ENCODE measurements at places on chromosomes 3 and 15.

DNA sequence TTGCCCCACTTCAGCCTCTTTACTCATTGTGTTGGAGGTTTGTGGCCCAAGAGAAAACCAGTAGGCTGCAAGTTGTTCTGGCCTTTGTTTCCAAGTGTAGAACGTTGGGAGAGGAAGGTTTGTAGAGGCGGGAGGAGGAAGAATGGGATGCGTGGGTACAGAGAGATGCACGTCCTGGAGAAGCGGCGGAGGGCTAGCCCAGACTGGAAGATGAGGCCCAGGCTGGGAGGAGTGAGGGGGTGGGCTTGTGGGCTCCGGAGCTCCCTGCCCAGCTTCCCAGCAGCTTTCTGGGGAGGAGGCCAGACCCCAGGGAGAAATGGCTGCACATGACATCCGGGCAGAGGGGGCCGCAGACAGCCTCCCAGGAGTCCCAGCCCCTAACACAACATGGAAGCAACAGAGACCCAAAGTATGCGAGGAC, 5.3 kb downstream of the PLA2G4F start:
- no peak for DNase-seq

DNA sequence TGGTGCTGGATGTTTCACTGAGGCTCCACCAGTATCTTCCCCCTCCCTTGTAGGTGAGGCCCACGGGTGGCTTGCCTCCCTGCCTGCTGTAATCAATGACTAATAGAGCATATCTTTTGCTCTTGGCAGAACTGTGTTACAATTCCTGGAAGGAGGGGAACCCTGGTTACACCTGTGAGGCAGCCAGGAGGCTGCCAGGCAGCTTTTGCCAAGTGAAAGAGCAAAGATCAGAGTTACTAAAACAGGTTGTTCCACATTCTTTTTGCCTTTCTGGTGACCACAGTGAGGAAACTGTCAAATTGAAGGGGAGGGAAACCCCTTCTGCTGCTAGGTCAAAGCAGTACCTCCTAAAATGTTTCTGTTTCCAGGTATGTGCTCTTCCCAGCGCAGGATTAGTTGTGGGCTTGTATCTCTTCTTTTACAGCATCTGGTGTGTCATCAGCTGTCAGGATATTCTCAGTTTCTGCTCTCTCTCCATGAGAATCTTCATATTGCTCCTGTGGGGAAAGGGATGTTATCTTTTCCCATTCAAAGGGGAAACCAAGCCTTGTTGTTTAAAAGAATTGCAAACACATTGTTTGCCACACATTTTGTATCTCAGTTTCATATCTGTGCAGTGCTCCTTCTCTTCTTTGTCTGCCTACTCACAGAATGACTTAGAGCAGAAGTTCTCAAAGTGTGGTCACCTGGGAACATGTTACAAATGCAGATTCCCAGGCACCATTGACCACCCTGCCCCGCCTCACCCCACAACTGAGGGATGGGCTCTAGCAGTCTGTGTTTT, 137.4 kb upstream of the UMPS start:
- no peak for DNase-seq

GRCh38 chr3:133157716-133158115, 119.5 kb downstream of the TMEM108 start:
- DNase-seq = no peak

DNA sequence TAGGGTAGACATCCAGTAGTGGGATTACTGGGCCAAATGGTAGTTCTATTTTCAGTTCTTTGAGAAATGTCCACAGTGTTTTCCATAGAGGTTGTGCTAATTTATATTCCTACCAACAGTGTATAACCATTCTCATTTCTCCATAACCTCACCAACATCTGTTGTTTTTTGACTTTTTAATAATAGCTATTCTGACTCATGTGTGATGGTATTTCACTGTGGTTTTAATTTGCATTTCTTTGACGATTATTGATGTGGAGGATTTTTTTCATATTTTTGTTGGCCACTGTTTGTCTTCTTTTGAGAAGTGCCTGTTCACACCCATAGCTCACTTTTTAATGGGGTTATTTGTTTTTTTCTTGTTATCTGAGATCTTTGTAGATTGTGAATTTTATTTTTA, 125.2 kb downstream of the CFAP20DC start:
- no peak for DNase-seq

- DNase-seq = peak; percentile 3
These were observed 37.2 kb downstream of the ECT2 start for GRCh38 chr3:172787746-172788145.

GRCh38 chr15:31485911-31486461, 159.4 kb downstream of the KLF13 start:
- DNase-seq = no peak

- DNase-seq = no peak
These were observed 2.0 kb upstream of the TPRG1 start for GRCh38 chr3:189169728-189170127.

DNA sequence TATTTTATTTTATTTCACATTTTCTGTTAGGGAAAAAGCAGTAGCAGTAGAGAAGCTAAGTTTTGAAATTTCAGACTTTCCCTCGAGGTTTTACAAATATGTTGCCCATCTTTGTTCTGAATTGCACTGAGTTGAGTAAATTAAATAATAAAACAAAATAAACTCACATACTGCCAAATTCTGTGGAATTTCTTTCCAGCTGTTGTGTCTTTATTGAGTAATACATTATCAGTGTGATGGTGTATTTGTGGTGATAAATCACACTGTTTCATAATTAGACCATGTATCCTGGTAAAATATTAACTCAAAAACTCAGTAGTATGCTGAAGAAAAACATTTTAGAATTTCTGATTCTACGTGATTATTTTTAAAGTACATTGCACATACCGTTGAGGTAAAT, 592.1 kb downstream of the SI start:
- DNase-seq = no peak

GRCh38 chr15:40282147-40282868, 556 bp downstream of the ANKRD63 start:
- peak; percentile 58 for DNase-seq

DNA sequence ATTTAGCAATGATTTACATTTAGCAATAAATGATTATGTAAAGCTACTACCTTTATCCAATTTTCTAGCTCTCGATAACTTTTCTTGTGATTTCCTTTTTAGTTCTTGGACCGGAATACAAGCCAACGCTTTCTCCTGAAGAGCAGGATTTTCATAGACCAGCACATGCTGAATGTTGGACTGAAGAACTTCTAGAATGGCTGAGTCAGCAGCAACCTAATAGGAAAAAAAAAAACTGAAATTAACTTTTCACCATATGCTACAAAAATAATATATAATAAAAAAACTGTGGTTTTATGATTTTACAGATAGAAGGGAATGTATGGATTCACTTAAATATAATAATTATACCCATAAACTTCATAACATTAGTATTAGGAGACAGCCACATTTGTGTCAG, 32.2 kb downstream of the NGLY1 start:
- DNase-seq = no peak

- peak; percentile 75 for DNase-seq
These were observed 49.5 kb downstream of the CYP11A1 start for GRCh38 chr15:74317820-74318375.

- DNase-seq = peak; percentile 92
These were observed 27.6 kb downstream of the PLXNB1 start for GRCh38 chr3:48402281-48402732.

- no peak for DNase-seq
These were observed 107.0 kb upstream of the NSMCE3 start for GRCh38 chr15:29376590-29376989.

DNA sequence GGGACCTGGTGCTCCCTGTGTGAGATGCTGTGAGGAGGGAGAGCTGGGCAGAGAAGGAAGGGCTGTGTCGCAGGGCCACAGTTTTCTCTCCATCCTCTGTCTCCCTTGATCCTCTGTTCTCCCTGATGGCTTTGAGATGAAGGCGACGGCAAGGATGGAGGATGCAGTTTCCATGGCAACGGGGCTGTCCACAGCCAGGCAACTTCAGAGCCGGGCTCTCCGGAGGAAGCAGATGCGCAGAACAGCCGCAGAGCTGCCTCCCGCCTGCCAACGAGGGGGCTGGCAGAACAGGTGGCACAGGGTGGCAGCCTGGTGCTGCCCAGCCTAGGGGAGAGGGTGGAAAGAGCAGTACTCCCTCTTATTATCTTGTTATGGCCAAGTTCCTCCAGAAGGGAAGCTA, 9.9 kb upstream of the GRM2 start:
- no peak for DNase-seq

DNA sequence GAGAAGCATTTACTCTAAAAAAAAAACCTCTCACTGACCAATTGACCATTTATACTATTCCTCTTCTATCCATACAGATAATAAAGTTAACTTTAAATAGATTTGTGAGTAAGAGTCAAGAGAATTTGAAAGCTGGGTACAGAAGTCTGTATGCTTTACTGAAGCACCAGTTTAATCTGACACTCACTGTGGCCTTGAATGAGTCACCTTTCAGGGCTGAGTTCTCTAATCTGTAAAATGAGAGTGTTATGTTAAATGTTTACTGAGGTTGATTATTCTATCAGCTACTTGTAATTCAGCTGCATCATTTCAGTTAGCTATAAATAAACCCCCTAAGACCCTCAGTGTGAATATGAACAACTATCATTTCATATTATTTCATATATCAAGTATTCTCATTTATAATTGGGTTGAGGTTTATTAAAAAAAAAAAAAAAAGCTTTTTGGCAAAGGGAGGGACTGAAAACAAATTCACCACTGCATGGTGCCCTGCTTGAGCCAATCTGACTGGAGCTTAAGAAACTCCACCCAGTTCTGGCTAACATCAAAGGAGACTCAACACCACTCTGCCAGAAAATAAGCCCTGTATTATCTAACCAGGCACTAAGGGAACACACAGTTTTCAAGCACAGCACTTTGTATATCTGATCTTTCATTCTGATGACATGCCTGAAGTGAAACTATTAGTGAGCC, 2.8 kb downstream of the MAP4 start:
- peak; percentile 33 for DNase-seq

Measured in AG08396 (cell line).